ENCODE measurements at places on chromosomes 11 and 22.

GRCh38 chr11:6438979-6439571 lies 1.7 kb downstream of the HPX start:
- peak; percentile 49 for DNase-seq

GRCh38 chr22:24894998-24895397 lies 51.5 kb downstream of the LHFPL7 start:
- no peak for DNase-seq

- DNase-seq: no peak
Measured at GRCh38 chr11:86917589-86917988, 37.6 kb downstream of the FZD4 start.

GRCh38 chr11:119087747-119088241 lies 3.1 kb downstream of the HMBS start:
- DNase-seq: no peak

DNA sequence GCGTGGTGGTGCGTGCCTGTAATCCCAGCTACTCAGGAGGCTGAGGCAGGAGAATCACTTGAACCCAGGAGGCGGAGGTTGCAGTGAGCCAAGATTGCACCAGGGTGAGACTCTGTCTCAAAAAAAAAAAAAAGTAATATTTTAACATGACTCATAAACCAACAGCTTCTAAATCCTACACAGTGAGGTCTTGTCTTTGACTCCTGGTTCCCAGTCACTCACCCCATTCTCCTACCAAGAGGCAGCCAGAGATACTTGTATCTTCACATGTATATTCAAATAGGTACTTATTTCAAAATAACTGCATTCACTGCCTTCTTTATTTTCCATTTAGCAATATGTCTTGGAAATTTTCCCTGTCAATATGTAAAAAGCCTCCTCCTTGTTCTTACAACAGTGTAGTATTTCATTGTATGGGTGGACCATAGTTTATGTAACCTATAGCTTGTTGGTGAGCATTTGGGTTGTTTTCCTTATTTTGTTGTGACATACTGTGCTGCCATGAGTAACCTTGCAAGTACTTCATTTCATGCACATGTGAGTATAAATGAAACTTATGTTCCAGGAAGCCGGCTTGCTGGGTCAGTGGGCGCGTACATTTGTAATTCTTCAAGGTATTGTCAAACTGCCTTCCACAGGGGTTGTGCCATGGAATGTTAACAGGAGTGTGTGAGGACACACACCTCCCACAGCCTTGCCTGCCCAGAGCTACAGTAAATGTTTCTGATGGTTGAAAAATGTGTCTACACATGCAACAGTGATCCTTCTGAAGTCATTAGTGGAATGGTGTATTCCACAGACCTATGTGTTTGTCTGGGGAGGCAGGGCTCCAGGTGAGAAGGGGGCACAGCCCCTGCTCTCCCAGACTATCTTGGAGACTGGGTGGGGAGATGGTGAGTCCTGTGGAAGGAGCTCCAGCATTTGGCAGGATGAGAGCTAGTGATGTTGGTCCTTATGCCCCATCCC lies 47.9 kb downstream of the OSBP2 start:
- DNase-seq: no peak

DNA sequence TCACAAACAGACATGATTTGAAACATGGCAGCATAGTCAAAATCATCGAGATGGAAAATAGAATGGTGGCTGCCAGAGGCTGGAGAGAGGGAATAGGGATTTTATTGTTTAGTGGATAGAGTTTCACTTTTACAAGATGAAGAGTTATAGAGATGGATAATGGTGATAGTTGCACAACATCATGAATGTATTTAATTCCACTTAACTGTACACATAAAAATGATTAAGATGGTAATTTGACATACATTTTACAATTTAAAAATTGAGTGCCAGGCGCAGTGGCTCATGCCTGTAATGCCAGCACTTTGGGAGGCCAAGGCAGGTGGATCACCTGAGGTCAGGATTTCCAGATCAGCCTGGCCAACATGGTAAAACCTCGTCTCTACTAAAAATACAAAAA lies 21.2 kb downstream of the TTC28 start:
- DNase-seq: no peak

DNA sequence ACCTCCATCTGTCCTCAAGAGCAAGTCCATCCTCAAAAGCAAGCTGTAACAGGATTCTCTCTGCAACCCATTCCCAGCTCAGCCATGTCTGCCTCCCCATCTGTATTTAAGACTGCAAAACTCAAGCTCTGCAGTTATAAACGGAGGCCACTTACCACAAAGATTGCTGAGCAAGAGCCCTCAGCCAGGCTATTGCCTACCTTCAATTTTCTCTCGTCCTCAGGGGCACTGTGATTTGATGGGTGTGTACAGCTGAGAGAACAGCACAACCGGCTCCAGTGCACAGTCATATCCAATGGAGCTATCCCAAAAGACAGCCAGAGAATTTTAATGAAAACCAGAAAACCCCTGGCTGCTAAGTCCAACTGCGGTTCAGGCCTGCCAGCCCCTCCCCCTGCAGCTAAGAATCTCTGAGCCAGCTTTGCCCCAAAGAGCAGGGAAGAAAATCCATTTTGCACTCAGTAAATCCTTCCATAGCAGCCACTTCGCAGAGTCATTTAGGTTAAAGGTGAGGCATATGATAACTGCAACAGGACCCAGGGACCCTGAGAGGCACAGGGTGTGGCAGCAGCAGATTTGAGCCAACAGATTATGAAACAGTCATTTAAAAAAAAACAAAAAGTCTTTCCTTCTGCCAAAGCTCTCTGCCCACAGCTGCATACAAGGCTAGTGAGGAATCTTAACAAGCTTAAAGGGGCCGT lies 37.6 kb downstream of the RAB30 start:
- DNase-seq: no peak

DNA sequence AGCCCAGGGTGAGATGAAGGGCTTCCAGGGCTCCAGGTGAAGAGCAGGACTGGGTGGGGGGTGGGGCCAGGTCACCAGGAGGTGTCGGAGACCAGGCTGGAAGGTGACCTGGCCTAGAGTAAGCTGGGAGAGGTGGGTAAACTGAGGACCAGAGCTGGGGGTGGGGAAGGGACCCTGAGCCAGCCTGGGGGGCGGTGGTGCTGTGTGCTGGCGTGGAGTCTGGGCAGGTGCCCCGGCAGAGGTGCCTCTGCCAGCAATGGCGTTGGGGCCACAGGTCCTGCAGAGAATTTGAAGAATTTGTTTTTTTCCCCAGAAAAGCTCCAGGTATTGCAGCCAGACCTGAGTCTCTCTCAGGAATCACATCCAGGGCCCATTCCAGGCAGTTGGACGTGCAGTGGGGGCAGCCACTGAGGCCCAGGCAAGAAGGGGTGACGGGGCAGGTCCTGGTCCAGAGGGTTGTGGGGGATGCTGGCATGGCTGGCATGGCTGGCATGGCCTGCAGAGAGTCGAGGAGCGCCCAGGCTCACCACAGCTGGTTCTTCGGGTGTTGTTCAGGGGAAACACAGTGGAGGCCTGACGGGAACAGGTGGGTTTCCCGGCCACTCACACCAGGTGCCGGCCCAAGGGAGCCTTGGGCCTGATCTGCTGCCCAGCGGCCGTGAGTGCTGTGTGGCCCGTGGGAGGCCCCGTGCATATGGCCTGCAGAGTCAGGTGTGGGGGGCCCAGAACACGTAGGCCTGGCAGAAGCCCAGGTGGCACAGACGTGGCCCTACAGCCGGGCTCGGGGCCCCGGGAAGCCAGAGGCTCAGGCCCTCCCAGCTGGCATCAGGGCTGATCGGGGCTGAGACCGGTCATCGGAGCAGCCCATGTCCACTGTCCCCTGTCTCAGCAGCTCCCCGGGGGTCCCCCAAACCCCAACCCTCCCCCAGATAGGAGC lies 6.4 kb upstream of the MUC6 start:
- DNase-seq: no peak

- no peak for DNase-seq
Measured at GRCh38 chr11:4662876-4663275, 19.1 kb downstream of the OR51E1 start.

- DNase-seq: no peak
Measured at GRCh38 chr11:5040876-5041275, 5.5 kb upstream of the OR52J3 start.

DNA sequence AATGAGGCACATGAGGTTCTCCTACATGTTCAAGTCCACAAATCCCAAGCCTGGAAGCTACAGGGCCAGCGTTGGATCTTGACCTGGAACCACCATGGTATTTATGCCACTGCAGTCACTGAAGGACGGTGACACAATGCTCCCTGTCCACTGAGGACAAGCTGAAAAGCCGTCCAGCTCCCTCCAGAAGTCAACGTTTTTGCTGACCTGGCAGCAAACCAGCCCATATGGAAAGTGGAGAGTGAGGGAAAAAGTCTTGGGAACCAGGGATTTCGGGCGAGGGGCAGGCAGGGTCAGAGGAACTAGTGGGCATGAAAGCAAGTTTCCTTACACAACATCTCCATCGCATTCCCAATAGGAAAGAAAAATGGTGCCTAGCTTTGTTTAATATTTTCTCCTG lies 33.3 kb downstream of the OPCML start:
- no peak for DNase-seq

DNA sequence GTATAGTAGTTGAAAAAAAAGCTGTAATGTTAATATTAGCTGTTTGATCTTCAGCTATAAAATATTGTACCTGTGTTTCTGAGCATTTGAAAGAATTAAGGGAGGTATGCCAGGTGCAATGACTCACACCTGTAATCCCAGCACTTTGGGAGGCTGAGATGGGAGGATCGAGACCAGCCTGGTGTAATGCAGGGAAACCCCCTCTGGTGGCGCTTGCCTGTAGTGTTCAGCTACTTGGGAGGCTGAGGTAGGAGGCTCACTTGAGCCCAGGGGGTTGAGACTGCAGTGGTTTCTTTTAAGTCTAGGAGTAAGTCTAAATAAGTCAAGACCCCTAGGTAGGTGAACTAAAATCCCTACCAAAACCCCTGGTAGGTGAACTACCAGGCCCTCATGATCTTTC lies 37.1 kb downstream of the TAF1D start:
- DNase-seq: no peak

DNA sequence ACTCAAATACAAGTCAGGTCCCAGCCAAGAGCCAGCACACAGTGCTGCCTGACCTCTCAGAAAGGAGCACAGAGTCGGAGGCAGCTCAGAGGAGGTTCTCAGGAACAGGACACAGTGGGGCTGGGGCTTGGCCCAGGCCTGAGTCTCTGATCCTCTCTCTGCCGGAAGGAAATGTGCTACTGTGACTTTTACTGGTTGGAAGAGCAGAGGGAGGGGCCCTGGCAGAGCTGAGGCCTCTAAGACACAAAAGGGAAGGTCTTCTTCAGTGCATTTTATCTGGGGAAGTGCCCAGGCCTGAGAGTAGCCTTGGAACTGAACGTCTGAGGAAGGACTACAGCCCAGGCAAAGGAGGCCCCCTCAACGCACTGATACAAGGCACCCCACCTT lies 16.2 kb upstream of the CASTOR1 start:
- DNase-seq: peak; percentile 58

GRCh38 chr11:104572279-104572678 lies 326.0 kb downstream of the CASP12 start:
- no peak for DNase-seq

- DNase-seq: no peak
Measured at GRCh38 chr22:39257901-39258475, 13.2 kb upstream of the PDGFB start.

GRCh38 chr11:102276362-102276761 lies 40.9 kb upstream of the BIRC3 start:
- no peak for DNase-seq

- no peak for DNase-seq
Measured at GRCh38 chr11:123581651-123582399, 72.6 kb downstream of the SCN3B start.

GRCh38 chr11:18523084-18523483 lies 3.7 kb downstream of the TSG101 start:
- DNase-seq: no peak

GRCh38 chr11:129803533-129803932 lies 12.1 kb upstream of the TMEM45B start:
- no peak for DNase-seq

DNA sequence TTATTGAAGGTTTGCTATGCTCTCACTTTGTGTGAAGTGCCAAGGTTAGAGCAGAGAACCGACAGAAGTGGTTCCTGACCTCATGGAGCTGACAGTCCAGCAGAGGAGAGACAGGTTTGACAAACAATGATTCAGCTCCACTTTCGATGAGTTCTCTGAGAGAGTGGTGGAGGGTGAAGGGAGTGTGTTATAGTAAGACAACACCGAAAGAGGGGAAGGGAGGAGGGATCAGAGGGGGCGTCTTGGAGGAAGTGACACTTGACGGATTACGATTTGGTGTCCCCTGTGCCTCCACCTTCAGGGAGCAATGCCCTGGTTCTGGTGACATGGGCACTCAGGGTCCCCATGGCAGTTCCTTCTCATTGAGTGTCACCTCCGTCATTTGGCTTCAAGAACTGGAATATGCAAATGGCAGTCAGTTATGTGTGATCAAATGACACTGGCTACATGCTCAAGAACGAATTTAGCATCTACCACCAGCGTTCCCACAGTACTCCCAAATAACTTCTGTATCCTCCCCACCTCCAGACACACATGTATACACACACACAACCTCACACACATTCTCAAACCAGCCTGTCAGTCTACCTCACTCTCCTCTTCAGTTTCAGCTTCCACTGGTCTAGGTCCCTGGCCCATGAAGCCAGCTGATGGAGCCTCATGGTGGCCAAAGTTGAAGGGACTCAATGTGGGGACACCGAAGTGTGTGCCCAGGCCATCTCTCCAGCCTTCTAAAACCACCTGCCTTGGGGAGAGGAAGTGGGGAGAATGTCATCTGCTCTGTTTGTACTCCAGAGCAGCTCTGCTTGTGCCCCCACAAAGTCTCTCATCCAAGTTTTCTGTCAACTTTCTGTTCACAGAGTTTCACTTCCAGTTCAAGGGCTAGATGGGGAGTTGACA lies 31.4 kb upstream of the NUP160 start:
- no peak for DNase-seq

- no peak for DNase-seq
Measured at GRCh38 chr11:86222081-86222480, 22.5 kb upstream of the EED start.

GRCh38 chr11:7020183-7020917 lies at the start of the genes NLRP14 and ZNF214:
Gene NLRP14, plus strand, starts transcription at chr11:7020479. Its CDS starts 18,108 bp downstream, at chr11:7038587.
Gene ZNF214, minus strand, starts transcription at chr11:7020346. Its CDS starts 17,511 bp downstream, at chr11:7002835.
- DNase-seq: no peak

DNA sequence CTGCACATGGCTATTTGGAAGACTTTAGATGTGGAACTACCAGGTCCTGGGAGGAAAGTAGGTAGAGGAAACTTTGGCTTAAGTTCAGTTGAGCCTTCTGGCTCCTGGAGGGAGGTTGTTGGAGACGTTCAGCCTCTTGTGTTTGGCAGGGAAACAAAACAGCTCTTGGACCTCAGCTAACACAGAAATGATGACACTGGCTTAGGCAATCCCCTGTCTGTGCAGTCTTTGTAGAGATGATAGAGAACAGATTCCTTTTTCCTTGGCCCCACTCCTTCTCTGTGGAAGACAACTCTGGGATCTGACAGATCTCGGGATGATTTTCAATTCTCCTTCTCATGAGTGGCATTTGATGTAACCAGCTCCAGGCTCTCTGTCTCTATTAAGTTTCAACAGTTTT lies 428.5 kb downstream of the TMEM135 start:
- DNase-seq: no peak

- no peak for DNase-seq
Measured at GRCh38 chr22:23215294-23216241, 35.3 kb downstream of the BCR start.

GRCh38 chr11:126781942-126782341 lies 218.6 kb downstream of the KIRREL3 start:
- DNase-seq: no peak

GRCh38 chr11:65421794-65422632 lies 585 bp upstream of the NEAT1 start:
- DNase-seq: peak; percentile 94

- DNase-seq: no peak
Measured at GRCh38 chr11:66766681-66767080, 37.7 kb upstream of the SPTBN2 start.
